Activated T-helper 2 cell treated with anti-CD3 and anti-CD28 coated beads, Interferon-gamma antibody, Interleukin-2, Interleukin-4, amounts not matched to agents 10 μg/mL and 5 μg/mL and 100 μg/mL, durations not matched to agents 14 hours and 24 hours and 36 hours (primary cell): ENCODE measurements at places on chromosomes 6 and 20. TPM values are rescaled to one million over a fixed set of nuclear protein-coding genes. Genes with fewer than 3 reads are reported as not detected.

- no peak for DNase-seq
- no peak overlapping the region for H3K4me3 ChIP-seq
- peaks cover 18% of the 10 kb centered on the region for H3K36me3 ChIP-seq
- H3K4me1 ChIP-seq: peaks cover 36% of the 10 kb centered on the region
- H3K27me3 ChIP-seq: no peaks in the 10 kb centered on the region
These were observed 4.2 kb downstream of the TM9SF4 start for GRCh38 chr20:32113591-32114260.

GRCh38 chr6:121932076-121932991 lies 467.1 kb upstream of the HSF2 start:
- DNase-seq: no peak
- no peak overlapping the region for H3K4me3 ChIP-seq
- H3K36me3 ChIP-seq: no peaks in the 10 kb centered on the region
- no peak overlapping the region for H3K27ac ChIP-seq

DNA sequence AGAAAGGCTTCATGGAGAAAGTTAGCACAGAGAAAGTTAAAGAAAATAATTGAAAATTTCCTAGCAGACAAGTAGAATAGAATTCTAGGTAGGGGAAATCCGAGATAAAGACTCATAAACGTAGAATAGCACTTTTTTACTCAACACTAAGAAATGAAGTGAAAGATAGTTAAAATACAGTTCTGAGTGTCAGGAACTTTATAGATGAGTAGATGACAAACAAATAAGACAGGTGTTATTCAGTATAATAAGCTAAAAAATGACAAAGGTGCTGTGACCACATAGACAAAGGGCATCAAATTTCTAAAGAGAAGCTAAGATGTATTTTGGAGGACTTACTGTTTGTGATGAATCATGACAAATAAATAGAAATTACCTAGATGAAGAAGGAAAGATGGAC lies 12.9 kb downstream of the FKBP1C start:
- no peaks in the 10 kb centered on the region for H3K4me1 ChIP-seq
- no peak overlapping the region for H3K27ac ChIP-seq
- DNase-seq: no peak
- no peaks in the 10 kb centered on the region for H3K36me3 ChIP-seq
- H3K27me3 ChIP-seq: no peaks in the 10 kb centered on the region

DNA sequence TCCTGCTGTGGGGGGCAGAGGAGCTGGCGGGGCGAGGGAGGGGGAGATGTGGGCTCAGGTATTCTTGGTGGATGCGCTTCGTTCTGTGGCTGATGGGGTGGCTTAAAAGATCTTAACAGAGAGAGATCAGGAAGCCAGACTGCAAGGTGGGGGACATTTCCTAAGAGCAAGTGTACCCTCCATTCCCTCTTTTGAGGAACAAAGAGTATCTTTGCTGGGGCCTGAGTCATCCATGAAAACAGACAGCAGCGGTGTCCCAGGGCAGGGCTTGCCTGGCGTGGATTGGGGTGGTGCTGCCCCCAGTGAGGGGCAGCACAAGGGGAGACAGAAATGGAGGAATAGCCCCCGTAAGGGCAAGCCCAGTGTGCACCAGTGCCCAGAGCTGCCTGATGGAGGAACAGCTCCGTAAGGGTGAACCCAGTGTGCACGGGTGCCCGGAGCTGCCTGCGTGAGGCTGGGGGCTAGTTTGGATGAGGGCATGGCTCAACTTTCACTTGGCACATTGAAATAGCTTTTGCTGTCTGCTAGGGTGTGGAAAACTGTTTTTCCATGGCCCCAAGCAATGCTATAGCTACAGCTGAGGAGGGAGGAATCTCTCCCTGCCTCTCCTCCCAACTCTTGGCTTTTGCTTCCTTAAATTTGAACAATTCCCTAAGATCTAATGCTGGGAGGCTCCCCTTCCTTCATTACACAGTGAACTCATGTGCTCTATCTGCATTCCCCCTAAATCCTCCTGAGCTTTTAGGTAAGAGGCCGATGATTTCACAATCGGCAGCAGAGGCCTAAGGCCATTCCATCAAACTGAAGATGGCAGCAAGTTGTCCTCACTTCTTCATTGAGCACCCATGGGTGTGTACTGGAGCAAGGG lies 12.9 kb downstream of the MAPK13 start:
- H3K27ac ChIP-seq: no peak overlapping the region
- H3K4me1 ChIP-seq: peaks cover 21% of the 10 kb centered on the region
- peaks cover 20% of the 10 kb centered on the region for H3K36me3 ChIP-seq
- H3K4me3 ChIP-seq: no peak overlapping the region

GRCh38 chr6:89553431-89553830 lies 85.1 kb downstream of the LYRM2 start:
- H3K27me3 ChIP-seq: peaks cover 12% of the 10 kb centered on the region
- no peak overlapping the region for H3K27ac ChIP-seq
- no peak overlapping the region for H3K4me3 ChIP-seq
- no peaks in the 10 kb centered on the region for H3K36me3 ChIP-seq
- H3K4me1 ChIP-seq: no peaks in the 10 kb centered on the region

The ZC2HC1B gene
- not detected in 2 replicates for total RNA-seq

The ITPR3 gene
- 40.7 and 41.7 TPM in 2 replicates for total RNA-seq

DNA sequence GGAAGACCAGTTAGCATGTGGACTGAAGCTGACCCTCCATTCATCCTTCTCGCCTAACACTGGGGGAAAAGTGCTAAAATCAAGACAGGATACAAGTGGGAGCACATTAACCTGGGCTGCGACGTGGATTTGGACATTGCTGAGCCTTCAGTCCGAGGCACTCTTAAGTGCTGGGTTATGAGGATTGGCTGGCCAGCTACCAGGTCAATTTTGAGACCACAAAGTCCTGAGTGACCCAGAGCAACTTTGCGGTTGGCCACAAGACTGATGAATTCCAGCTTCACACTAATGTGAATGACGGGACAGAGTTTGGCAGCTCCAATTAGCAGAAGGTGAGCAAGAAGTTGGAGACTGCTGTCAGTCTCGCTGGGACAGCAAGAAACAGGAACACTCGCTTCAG lies 20.7 kb downstream of the FUCA2 start:
- DNase-seq: no peak
- H3K36me3 ChIP-seq: peaks cover 13% of the 10 kb centered on the region
- H3K27me3 ChIP-seq: no peaks in the 10 kb centered on the region
- no peak overlapping the region for H3K4me3 ChIP-seq

GRCh38 chr6:117266257-117267053 lies 1.1 kb downstream of the VGLL2 start:
- H3K27ac ChIP-seq: no peak overlapping the region
- peaks cover 91% of the 10 kb centered on the region for H3K27me3 ChIP-seq
- H3K4me1 ChIP-seq: no peaks in the 10 kb centered on the region
- no peak for DNase-seq
- H3K4me3 ChIP-seq: no peak overlapping the region

- no peaks in the 10 kb centered on the region for H3K4me1 ChIP-seq
- H3K27ac ChIP-seq: no peak overlapping the region
- no peak overlapping the region for H3K4me3 ChIP-seq
- no peak for DNase-seq
- no peaks in the 10 kb centered on the region for H3K36me3 ChIP-seq
These were observed 105.7 kb upstream of the LAMP5 start for GRCh38 chr20:9408422-9409300.

The APOM gene
- total RNA-seq: 2.3 and 2.4 TPM in 2 replicates

DNA sequence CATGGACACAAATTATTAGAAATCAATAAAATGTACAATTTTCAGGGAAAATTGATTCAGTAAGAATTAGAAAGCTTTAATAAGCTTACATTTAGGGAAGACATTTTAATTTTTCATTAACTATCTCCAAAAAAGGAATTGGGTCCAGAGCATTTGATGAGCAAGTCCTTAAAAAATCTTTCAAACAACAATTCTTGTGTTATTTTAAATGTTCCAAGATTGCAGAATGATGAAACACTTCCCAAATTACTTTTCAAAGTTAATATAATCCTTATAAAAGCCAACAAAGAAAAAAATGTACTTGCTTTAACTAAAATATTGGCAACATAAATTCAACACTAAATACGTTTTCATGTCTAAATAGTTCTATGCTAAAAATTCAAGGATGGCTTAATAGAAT lies 102.0 kb downstream of the ADAT2 start:
- H3K4me1 ChIP-seq: no peaks in the 10 kb centered on the region
- H3K36me3 ChIP-seq: no peaks in the 10 kb centered on the region
- no peak overlapping the region for H3K4me3 ChIP-seq
- DNase-seq: no peak
